ENCODE measurements at places on chromosomes 7 and 10.

GRCh38 chr7:99109108-99110051, 34.5 kb downstream of the SMURF1 start:
- DNase-seq = no peak

GRCh38 chr7:106071999-106072714, 40.0 kb downstream of the SYPL1 start:
- no peak for DNase-seq

GRCh38 chr7:67346126-67346525, 349.5 kb downstream of the TYW1 start:
- DNase-seq = no peak

DNA sequence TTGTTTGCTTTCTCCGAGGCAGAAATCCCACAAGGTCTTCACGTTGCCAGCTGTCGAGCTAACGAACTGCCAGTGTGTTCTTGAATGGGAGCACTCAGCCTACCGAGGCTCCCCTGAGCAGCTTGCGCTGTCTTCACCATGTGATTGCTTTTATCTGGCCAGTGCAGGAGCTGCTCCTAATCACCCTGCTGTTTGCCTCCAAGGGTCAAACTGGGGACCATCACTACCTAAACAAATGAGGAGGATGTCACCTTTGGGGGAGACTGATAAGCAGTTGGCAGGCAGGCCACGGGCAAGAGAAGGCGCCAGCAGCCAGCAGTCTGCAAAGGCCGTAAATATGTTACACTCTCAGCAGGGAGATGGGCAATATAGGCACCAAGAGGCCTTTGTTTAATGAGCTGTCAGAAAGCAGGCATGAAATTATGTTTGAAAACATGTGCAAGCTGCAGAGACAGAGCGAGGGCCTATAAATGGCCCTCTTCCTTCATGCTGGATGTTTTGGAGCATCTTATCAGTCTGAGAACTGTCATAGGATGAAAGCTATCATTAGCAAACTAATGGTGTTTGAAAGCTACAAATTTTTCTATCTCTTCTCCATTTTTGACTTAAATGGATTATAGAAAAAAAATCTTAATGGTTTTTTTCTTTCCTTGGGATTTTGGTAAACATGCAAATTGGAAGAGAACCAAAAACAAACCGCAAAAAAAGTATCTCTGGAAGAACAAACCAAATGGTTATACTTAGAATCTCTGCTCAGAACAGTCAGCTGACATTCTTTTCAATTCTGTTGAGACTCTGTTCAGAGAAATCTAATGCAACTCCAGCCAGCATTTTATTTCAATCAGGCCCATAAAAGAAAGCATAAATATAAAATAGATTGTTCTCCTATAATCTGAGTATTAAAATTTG, 267.3 kb upstream of the NPVF start:
- DNase-seq = no peak

DNA sequence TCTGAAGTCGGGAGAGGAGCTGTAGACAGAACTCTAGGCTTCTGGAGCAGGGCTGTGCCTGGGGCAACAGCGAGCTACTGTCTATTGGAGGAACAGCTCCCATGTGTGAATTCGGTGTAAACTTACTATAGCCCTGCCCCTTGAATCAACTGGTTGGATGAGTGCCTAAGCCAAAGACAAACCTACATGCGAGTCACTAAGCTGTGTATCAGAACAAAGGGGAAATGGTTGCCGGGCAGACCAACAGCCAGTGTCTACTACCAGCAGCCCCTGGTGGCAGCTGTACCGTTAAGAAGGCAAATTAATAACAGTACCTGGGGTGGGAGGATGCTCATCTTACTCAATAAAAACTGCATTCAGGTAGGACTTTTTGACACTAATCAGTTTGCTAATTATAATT, 343.6 kb downstream of the ACTR3B start:
- no peak for DNase-seq

GRCh38 chr10:7383442-7383841, 27.4 kb downstream of the SFMBT2 start:
- DNase-seq = no peak

- DNase-seq = no peak
Measured at GRCh38 chr7:35253710-35254495, at the start of gene TBX20. TSS of gene TBX20 (minus strand) at chr7:35254100. CDS start at chr7:35253620, 480 bp downstream.
